ENCODE measurements at places on chromosomes 7 and 10. TPM values are rescaled to one million over a fixed set of nuclear protein-coding genes. Genes with fewer than 3 reads are reported as not detected.

The SYT15B gene
- total RNA-seq, result 0.18 TPM

The EGR2 gene
- total RNA-seq, result 28.2 TPM

The NPSR1 gene
- total RNA-seq, result not detected

The TUBAL3 gene
- not detected for total RNA-seq

The YKT6 gene
- 74.6 TPM for total RNA-seq

The SORCS1 gene
- 0.15 TPM for total RNA-seq

The SAMD9L gene
- 29.9 TPM for total RNA-seq

The MASTL gene
- 17.8 TPM for total RNA-seq

The DTX2 gene
- 21.9 TPM for total RNA-seq

The SH2D4B gene
- total RNA-seq, result 0.19 TPM

The GRID1 gene
- 0.08 TPM for total RNA-seq

The EPO gene
- not detected for total RNA-seq

The ZNF92 gene
- 13.4 TPM for total RNA-seq

The OR6B1 gene
- total RNA-seq, result not detected

The GIMAP2 gene
- total RNA-seq, result 29.8 TPM

The DENND2A gene
- not detected for total RNA-seq

The ATP6V0E2 gene
- total RNA-seq, result 33.2 TPM

The SEMA3D gene
- not detected for total RNA-seq

The KCNIP2 gene
- total RNA-seq, result 1.8 TPM

Measured in GM12878 (cell line).